ENCODE measurements at places on chromosomes 4 and X.

GRCh38 chr4:4481399-4481994 lies 60.4 kb downstream of the STX18 start:
- no peak for DNase-seq

GRCh38 chr4:110106931-110107296 lies 91.5 kb downstream of the ELOVL6 start:
- no peak for DNase-seq

DNA sequence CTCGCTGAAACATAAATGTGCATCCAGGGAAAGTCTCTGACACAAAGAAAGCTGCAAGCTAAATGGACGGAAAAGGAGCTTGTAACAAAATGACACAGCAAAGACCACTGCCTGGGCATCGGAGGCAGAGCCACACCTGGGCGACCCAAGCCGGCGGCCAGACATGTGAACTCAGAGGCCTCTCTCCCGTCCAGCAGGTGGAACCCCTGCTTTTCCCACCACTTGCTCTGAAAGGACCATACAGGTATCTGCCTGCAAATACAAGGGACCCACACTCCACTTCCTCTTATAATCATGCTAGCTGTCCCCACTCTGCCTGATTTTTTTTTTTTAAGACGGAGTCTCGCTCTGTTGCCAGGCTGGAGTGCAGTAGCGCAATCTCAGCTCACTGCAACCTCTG lies 12.0 kb downstream of the CPLX1 start:
- no peak for DNase-seq

GRCh38 chrX:44344194-44344593 lies 722 bp upstream of the EFHC2 start:
- DNase-seq, result peak; percentile 50

DNA sequence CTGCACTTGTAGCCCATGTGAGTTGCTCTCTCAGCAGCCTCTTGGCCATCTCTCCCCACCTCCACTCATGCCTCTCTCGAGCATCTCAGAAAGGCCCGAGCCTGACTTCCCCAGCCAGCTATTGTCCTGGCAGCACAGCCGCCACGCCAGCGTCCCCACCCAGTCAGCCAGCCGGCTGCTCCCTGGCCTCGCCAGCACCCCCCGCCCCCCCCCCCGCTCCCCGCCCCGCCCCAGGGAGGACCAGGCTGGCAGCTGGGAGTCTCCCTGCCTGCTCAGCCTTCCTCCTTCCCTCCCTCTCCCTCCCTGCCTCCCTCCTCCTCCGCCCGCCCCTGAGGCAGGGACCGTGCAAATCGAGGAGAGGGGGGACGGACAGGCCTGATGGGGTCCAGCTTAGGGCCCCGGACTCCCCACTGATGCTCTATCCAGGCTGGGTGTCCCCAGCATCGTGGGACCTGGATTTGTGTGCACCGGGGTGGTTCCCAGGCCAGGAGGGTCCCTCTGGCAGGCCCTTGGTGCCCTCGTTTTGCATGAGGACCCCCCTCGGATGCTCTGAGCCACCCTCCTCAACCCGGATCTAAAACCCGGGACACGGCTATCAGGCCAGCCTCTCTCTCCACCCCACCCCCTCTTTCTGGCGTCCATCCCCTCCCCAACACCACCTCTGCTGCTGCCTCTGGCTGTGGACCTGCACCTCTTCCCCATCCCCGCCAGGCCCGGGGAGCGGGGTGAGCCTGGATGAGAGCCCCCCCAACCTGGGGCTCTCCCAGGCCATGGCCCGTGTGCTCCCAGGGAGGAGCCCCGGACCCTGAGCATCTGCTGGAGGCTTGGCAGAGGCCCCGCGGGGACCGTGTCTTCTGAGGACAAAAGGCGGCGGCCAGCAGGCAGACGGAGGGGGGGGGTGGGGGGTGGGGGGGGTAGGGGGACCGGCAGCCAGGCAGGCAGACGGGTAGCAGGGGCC lies at the start of gene GPR173:
Gene GPR173 (plus strand): TSS at position 621 of the 958 bp plus-strand sequence. CDS start 27,833 bp downstream, outside the sequence.
- DNase-seq, result no peak

- DNase-seq, result no peak
These were observed 1300.2 kb downstream of the RAPGEF2 start for GRCh38 chr4:160403081-160403480.

- no peak for DNase-seq
These were observed 345.5 kb downstream of the GRXCR1 start for GRCh38 chr4:43238008-43238407.

GRCh38 chr4:153785910-153786721 lies 2.8 kb downstream of the SFRP2 start:
- DNase-seq, result no peak

Data from stimulated activated CD8-positive, alpha-beta memory T cell treated with anti-CD3 and anti-CD28 coated beads, Interleukin-7, amount 100 ng/mL, for 4 hours (primary cell).